ENCODE measurements at places on chromosomes 1 and 21. TPM values are rescaled to one million over a fixed set of nuclear protein-coding genes. Genes with fewer than 3 reads are reported as not detected.

GRCh38 chr1:70895531-70895930, 152.1 kb downstream of the PTGER3 start:
- no peak for DNase-seq

DNA sequence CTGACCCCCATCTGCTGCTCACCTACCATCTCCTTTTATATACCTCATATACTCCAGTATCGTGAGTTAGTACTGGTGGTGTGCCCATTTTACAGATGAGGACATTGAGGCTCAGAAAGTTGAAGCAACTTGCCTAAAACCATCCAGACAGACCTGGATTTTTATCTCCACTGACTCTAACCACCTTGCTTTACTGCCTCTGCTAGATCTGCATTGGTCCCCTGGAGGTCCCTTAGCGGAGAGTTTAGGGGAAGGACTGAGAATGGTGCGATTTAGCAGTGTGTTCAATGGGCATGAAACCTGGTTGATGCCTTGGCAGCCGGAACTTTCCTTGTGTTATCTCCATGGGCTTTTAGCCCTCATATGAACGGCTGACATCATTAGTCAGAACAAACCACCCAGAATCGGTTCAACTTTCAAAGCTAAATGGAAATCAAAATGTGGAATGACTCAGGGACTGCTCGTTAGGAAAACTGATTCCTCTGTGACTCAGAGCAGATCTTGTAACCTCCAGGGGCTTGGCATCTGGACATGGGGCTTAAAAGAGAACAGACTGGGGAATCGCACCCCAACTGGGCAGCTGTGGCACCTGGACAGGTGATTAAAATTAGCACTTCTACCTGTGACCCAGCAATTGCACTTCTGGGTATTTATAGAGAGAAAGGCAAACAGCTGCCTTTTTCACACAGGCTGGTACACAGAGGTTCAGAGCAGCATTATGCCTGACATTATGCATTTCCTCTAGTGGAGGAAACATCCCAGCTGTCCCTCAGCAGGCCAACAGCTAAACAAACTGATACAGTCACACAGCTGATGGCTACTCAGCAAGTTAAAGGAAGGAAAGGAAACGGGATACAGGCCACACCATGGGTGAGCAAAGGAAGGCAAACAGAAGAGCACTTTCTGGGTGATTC, 25.3 kb downstream of the TMEM51 start:
- DNase-seq = peak; percentile 97

GRCh38 chr1:202220733-202221132, 27.1 kb downstream of the LGR6 start:
- no peak for DNase-seq

GRCh38 chr1:159921251-159921650, 4.1 kb downstream of the TAGLN2 start:
- peak; percentile 21 for DNase-seq

DNA sequence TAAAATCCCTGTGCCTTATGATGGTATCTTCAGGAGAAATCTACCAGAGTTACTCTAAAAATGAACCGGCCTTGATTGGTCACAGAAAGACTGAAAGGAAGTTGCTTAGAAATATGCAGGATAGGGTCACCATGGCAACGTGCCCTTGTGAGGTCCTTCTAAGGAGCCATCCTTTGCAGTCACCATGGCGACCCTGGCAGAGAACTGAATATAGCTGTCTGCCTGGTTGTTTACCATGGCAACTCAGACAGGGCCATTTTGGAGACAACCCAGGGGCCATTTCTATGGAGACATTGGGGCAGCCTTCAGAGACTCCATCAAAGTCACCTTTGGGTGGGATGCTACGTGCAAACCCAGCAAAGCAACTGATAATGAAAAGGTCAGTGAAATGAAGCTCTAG, 43.0 kb downstream of the SNX7 start:
- peak; percentile 6 for DNase-seq

DNA sequence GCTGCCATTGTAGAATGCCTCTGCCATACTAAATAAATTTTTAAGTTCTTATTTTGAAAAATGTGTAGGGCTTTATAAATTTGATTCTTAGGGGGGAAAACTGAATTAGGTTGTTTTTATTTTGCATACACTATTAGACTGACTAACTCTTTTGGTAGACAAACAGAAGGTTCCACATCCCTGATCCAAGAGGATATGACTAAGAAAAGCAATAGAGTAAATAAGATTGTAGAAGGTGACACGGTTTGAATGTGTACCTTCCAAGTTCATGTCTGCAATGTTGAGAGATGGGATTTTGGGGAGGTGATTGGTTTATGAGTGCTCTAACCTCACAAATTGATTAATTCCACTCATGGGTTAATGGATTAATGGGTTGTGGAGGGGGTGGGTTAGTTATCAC, 127.9 kb downstream of the GLUL start:
- no peak for DNase-seq

GRCh38 chr1:27606708-27607238, 2.8 kb upstream of the AHDC1 start:
- DNase-seq = peak; percentile 41

GRCh38 chr1:26239936-26240335, 5.9 kb downstream of the CEP85 start:
- DNase-seq = peak; percentile 6

DNA sequence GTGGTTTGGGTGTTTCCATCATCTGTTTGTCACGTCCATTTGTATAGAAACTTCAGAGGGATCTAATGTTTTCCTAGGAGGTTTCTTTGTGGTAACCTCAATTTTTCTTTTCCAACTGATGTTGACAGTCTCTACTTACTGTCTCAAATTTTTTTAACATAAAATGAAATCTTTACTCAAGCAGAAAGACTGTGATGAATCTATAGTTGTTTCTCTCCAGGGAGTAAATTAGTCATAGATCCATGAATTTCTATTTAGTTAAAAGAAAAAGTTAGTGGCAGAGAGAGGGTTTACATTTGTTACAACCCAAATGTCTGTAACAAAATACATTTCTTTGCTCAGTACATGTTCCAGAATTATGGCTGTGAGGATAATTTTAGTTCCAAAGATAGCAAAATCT, 161.6 kb downstream of the DISP1 start:
- DNase-seq = no peak

The CYP2J2 gene
- 0.09 TPM for polyA plus RNA-seq

The CADM3 gene
- not detected for polyA plus RNA-seq

The MTARC1 gene
- polyA plus RNA-seq = 0.72 TPM

The TDRD10 gene
- polyA plus RNA-seq = not detected

Measured in IMR-90 (cell line).